AG08395 (cell line): ENCODE measurements at places on chromosomes 13 and 19.
A peak's percentile ranks its signal among the peaks of the same experiment; 100 is the strongest.

GRCh38 chr19:4456476-4456842 is 1.1 kb downstream of the UBXN6 start:
- peak; percentile 55 for DNase-seq

GRCh38 chr13:75307370-75307949 is 174.5 kb downstream of the TBC1D4 start:
- DNase-seq = no peak

DNA sequence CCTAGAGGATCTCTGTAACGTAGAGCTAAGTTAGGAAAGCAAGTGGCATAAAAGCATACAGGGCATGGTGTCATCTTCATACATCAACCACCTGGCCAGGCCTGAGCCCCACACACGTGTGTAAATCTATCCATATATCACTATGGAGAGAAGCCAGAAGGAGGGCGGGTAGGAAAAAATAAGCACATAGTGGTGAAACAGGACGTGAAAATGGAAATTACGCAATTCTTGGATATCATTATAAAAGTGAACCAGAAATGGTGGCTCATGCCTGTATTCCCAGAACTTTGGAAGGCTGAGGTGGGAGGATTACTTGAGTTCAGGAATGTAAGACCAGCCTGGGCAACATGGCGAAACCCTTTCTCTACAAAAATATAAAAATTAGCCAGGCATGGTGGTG is 43.4 kb downstream of the PDCD5 start:
- DNase-seq = no peak

DNA sequence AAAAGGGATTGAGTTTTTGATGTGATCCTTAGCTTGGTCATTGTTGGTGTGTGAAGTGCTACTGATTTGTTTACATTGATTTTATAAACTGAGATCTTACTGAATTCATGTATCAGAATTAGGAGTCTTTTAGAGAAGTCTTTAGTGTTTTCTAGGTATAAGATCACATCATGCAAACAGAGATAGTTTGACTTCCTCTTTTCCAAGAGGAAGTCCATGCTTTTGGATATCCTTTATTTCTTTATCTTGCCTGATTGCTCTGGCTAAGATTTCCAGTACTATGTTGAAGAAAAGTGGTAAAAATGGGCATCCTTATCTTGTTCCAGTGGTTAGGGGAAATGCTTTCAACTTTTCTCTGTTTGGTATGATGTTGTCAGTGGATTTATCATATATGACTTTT is 561.2 kb upstream of the SLITRK1 start:
- no peak for DNase-seq

GRCh38 chr13:79485014-79485811 is 4.3 kb downstream of the NDFIP2 start:
- DNase-seq = peak; percentile 57

DNA sequence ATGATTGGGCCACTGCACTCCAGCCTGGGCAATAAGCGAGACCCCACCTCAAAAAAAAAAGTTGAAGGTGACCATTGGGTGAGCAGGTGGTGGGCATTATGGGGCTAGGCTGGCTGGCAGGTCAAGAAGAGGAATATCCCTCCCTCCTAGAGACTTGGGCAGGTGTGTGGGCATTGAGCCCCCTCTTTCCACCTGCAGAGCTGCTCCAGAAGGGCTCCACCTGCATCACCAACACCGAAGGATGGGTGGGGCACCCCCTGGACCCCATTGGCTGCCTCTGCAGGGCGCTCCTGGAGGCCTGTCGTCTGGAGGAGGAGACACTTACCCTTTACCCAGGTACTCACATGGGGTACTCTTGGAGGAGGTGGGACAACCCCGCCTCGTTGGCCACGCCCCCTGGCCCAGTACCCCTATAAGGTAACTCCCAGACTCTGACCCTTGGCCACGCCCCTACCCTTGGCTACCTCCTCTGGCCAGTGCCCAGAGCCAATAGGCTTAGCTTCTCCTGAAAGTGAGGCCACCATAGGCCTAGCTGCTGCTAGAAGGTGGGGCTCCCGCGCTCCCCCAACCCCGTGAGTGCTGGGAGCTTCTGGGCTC is 21.9 kb downstream of the ZSWIM4 start:
- DNase-seq = no peak

DNA sequence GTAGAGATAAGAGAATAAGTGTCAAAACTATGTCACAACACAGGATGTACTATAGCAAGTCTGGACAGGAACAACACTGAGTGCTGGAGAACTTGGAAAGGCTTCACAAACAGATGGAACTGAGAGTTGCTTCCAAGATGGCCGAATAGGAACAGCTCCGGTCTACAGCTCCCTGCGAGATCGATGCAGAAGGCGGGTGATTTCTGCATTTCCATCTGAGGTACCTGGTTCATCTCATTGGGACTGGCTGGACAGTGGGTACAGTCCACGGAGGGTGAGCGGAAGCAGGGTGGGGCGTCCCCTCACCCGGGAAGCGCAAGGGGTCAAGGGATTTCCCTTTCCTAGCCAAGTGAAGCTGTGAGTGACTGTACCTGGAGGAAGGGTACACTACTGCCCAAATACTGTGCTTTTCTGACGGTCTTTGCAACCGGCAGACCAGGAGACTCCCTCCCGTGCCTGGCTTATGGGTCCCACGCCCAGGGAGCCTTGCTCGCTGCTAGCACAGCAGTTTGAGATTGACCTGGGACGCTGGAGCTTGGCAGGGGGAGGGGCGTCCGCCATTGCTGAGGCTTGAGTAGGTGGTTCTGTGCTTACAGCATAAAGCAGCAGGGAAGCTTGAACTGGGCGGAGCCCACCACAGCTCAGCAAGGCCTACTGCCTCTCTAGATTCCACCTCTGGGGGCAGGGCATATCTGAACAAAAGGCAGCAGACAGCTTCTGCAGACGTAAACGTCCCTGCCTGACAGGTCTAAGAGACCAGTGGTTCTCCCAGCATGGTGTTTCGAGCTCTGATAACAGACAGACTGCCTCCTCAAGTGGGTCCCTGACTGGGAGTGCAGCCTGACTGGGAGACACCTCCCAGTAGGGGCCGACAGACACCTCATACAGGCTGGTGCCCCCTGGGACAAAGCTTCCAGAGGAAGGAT is 46.0 kb downstream of the USP12 start:
- no peak for DNase-seq

DNA sequence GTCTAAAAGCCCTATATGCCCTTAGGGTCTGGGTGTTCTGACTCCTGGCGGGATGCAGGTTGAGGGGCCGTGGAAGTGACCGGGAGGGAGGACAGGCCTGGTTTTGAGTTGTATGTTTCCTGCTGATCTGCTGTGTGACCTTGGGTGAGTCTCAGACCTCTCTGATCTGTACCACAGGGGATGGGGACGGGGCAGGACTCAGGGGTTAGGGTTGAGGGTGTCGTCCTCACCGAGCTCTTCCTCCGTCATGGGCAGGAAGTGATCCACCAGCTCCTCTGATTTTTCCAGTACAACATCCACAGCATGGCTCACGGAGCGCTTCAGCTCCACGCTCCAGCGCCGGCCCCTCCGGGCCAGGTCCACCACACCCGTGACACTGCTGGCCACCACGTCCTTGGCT is 6.2 kb downstream of the PLIN5 start:
- no peak for DNase-seq

DNA sequence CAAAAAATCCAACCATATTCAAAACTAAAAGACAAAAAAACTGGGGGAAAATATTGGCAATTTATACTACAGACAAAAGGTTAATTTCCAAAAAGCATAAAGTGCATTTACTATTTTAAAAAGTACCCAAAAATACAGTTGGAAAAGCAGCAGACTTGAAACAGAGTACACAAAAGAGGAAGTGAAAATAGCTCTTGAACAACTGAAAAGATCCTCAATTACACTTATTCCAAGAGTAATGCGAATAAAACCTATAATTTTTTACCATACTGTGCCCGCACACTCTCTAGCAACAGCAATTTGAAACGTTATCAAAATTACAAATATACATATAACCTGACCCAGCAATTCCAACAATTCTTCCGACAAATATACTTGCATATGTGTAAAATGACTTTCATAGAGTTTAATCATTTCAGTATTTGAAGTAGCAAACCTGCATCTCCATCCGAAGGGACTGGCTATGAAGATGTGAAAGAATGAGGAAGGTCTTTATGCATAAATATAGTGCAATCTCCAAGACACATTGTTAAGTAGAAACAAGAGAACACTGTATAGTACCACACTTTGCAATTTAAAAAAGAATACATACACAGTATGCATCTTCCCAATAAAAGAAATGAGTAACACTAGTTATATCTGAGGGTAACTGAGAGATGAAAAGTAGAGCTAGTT is 25.4 kb downstream of the ALG5 start:
- no peak for DNase-seq

GRCh38 chr19:40809358-40810086 is 10.5 kb downstream of the EGLN2 start:
- no peak for DNase-seq

GRCh38 chr19:18059297-18059696 is 27.4 kb downstream of the IL12RB1 start:
- DNase-seq = no peak

GRCh38 chr13:51902776-51903175 is 41.0 kb downstream of the CCDC70 start:
- no peak for DNase-seq

GRCh38 chr13:105167385-105167784 is 1368.1 kb downstream of the EFNB2 start:
- no peak for DNase-seq

GRCh38 chr13:22726726-22727125 is 454.1 kb upstream of the SGCG start:
- no peak for DNase-seq
